Cardiac septum (tissue), 1 donor: ENCODE measurements at places on chromosomes 3 and 15. TPM values are rescaled to one million over a fixed set of nuclear protein-coding genes. Genes with fewer than 3 reads are reported as not detected.

The SLC51B gene
- total RNA-seq, result not detected

The GOLGA8M gene
- 1.9 TPM for total RNA-seq

- DNase-seq, result no peak
Observed at GRCh38 chr3:122533480-122533879, 18.7 kb upstream of the KPNA1 start.

DNA sequence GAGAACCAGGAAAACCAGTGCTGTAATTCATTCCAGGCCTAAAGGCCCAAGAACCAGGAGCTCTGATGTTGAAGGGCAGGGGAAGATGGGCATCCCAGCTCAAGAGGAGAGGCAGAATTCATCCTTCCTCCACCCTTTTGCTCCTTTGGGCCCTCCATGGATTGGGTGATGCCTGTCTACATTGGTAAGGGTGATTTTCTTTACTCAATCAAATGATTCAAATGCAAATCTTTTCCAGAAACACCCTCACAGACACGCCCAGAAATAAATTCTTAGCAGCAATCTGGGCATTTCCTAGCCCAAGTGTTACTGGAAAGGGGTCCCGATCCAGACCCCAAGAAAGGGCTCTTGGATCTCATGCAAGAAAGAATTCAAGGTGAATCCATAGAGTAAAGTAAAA is 17.6 kb upstream of the APOD start:
- no peak for DNase-seq

GRCh38 chr3:55434789-55435188 is 52.3 kb downstream of the WNT5A start:
- no peak for DNase-seq

- DNase-seq, result no peak
Observed at GRCh38 chr3:195929452-195929851, 21.1 kb upstream of the TNK2 start.

GRCh38 chr15:60651101-60651500 is 172.2 kb upstream of the ICE2 start:
- no peak for DNase-seq

GRCh38 chr15:84949845-84950569 is 31.6 kb upstream of the PDE8A start:
- DNase-seq, result no peak

DNA sequence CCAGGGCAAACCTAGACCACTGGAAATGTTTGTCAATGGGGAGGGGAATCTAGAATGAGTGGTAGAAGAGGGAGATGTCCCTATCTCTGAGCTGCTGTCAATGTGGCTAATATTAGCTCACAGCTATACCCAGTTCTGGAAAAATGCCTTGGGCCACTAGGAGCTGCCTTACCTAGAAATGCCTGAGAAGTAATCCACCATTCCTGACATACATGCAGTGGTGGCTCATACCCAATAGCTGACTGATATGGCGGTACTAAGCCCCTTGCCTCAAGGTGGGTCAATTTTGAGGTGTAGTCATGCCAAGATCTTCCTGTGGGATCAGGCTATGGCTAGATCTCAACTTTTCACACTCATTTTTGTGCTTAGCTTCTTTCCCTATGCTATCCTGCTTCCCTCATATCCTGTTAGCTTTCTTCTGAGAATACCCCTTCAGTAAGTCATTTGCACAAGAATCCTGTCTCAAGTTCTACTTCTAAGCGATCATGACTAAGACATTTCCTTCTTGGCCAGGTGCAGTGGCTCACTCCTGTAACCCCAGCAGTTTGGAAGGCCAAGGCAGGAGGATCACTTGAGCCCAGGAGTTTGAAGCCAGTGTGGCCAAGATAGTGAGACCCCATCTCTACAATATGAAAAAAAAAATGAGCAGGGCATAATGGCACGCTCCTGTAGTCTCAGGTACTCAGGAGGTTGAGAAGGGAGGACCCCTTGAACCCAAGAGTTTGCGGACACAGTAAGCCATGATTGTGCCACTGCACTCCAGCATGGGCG is 49.1 kb upstream of the RFX7 start:
- DNase-seq, result no peak

GRCh38 chr3:129623447-129624118 is 17.1 kb upstream of the PLXND1 start:
- no peak for DNase-seq

DNA sequence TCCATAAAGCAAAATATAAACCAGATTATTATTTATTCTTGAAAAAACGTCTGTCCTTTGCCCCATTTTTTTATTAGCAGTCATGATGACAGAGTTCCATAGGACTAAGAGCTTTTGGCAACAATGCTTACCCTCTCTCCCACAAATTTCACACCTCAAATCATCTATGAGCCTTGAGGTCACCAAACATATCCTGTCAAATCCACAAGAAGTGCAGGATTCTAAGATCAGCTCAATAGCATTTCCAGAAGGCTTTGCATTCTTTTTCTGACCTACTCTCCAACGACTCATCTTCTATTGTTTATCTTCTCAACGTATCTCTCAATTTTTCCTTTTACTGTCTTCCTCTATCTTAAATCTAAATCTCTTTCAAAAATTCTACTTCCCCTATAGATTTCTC is 619.1 kb upstream of the BCHE start:
- DNase-seq, result no peak

The CPLX3 gene
- total RNA-seq, result 0.67 TPM
